Anterior cingulate cortex (tissue), 58 donors: ENCODE measurements at places on chromosomes 7 and 10.
A peak's percentile ranks its signal among the peaks of the same experiment; 100 is the strongest.

GRCh38 chr7:80726666-80727065 lies 88.2 kb downstream of the CD36 start:
- no peak for DNase-seq

GRCh38 chr7:85719981-85720953 lies 533.4 kb upstream of the SEMA3D start:
- DNase-seq: no peak

GRCh38 chr10:54620352-54620751 lies 180.7 kb downstream of the PCDH15 start:
- no peak for DNase-seq

DNA sequence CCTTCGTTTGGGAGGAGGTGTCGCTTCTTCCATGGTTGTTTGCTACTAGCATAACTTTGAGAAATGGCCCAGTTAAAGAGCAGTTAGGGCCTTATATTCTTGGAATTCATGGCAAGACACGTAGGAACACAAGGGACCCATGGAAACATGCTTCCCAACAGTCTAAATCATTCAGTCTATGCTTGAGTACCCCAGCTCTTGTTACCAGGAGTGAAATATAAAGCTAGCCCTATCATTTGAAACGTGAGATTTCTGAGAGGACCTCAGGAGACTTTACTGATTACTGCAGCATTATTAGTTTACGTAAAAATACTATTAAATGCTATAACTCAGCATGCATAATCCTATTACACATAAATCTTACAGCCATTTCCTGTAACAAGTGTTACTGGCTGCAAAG lies 328.6 kb upstream of the CDC14C start:
- no peak for DNase-seq

GRCh38 chr7:141231018-141231792 lies 157.3 kb downstream of the TMEM178B start:
- DNase-seq: peak; percentile 16

DNA sequence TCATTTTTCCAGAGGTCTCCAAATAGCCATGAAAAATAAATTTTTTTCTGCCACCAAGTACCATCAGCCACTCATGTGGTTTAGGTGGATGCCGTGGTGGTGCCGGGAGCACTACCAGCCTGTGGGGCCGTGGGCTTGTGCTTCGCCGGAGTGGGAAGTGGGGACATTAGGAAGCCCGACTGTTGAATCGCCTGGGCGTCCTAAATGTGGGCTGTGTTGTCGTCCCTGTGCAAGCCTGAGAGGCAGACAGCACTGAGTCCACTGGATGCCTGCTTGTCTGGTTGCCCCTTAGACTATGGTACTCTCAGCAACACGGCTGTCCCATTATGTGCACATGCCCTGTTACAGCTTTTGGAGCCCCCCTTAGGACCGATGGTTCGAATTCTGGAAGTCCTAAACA lies 59.9 kb downstream of the MGMT start:
- no peak for DNase-seq

DNA sequence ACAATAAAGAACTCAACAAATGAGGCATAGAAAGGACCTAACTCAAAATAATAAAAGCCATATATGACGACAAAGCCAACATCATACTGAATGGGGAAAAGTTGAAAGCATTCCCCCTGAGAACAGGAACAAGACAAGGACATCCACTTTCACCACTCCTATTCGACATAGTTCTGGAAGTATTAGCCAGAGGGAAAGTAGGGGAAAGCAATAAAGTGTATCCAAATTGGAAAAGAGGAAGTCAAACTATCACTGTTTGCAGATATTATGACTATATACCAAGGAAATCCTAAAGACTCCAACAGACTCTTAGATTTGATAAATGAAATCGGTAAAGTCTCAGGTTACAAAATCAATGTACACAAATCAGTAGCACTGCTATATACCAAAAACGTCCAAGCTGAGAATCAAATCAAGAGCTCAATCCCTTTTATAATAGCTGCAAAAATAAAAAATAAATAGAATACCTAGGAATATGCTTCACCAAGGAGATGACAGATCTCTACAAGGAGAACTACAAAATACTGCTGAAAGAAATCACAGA lies 4.8 kb downstream of the ANXA7 start:
- DNase-seq: no peak

- no peak for DNase-seq
These were observed 257.7 kb downstream of the ACTR3B start for GRCh38 chr7:153017223-153017622.

DNA sequence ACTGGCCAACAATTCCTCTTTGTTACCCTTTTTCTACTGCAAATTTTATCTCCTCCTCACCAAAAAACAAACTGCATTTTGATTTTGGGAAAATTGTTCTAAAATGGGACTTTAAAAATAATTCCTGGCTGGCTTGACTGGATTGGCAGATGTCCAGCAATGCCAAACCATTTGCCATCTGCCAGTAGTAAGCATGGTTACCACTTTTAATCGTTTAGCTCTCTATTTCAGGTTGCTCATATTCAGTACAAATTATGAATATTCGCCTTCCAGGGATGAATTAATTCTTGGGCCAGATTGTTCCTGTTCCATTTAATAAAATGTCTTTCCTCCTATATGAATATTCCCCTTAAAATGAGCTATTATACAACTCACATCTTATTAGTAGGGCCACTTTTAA lies 35.7 kb downstream of the SMNDC1 start:
- no peak for DNase-seq

GRCh38 chr10:17062009-17062408 lies 67.6 kb downstream of the CUBN start:
- DNase-seq: no peak

DNA sequence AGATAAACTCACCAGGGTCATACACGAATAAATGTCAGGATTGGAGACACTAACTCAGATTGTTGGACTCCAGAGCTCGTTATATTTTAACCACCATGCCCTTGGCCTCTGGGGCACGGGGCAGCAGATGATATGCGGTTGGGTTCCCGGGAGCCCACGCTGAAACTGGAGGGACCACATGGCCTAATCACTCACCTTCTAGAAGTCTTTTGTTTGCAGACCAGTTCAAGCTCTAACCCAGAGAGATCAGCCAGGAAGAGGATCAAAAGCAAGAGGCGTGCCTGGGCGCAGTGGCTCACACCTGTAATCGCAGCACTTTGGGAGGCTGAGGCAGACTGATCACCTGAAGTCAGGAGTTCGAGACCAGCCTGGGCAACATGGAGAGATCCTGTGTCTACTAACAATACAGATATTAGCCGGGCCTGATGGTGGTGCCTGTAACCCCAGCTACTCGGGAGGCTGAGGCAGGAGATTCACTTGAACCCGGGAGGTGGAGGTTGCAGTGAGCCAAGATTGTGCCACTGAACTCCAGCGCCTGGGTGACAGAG lies 42.6 kb upstream of the ECHDC3 start:
- DNase-seq: no peak

DNA sequence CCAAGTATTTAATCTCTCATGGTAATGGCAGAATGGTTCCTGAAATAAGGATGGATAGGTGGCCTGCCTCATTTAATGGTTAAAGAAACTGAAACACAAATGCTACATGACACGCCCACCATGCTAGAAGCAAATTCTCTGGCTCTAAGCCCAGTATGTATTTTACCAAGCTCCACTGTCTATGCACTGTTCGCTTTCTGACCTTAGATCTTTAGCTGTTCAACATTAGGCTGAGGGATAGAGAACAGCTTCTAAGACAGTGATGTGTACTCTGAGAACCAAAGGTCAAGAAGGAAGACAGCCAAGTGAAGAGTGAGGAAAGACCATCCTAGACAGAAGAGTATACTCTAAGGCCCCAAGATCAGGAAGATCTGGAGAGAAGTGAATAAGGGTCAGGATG lies 26.6 kb downstream of the FAM3C start:
- DNase-seq: no peak

GRCh38 chr7:102004848-102005247 lies 187.4 kb downstream of the CUX1 start:
- no peak for DNase-seq

GRCh38 chr7:83468251-83468739 lies 180.6 kb downstream of the SEMA3E start:
- DNase-seq: peak; percentile 13

DNA sequence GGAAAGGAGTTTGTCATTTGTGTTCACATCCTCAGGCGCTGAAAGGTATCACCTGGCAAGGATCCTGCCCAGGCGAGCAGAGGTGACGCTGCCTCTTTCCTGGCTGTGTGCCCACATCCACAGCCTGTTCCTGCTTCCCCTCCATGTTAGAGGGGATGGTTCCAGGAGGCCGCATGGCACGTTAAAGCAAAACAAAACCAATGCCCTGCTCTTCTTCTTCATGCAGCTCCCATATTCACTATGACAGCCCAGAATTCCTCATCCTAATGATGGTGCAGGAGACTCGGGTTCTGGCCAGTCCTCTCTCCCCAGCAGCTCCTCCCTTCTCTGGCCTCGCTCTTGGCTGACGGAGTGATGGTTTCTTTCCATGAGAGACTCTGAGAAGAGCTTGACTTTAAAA lies 678.5 kb upstream of the ANKRD30A start:
- no peak for DNase-seq

DNA sequence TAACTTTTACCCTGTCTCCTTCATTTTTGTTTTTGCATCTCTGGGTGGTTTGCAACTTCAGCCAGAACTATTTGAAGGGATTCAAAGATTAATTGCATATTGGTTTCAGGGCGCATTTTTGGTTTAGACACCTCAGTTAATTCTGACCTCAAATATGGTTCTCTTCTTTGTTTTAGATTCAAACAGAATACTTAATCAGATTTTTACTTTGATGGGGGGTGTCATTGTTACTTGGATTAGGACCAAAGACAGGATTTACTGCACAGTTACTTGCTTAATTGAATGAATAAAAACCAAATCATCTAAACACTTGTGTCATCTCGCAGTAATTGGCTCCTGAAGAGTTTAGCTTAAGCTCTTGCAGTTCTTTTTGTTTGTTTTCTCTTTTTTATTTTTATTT lies 100.9 kb downstream of the PHTF2 start:
- DNase-seq: no peak

- no peak for DNase-seq
These were observed 36.7 kb downstream of the ARHGAP22 start for GRCh38 chr10:48568131-48568530.

- DNase-seq: no peak
These were observed 6.7 kb upstream of the GSDME start for GRCh38 chr7:24764011-24764410.

DNA sequence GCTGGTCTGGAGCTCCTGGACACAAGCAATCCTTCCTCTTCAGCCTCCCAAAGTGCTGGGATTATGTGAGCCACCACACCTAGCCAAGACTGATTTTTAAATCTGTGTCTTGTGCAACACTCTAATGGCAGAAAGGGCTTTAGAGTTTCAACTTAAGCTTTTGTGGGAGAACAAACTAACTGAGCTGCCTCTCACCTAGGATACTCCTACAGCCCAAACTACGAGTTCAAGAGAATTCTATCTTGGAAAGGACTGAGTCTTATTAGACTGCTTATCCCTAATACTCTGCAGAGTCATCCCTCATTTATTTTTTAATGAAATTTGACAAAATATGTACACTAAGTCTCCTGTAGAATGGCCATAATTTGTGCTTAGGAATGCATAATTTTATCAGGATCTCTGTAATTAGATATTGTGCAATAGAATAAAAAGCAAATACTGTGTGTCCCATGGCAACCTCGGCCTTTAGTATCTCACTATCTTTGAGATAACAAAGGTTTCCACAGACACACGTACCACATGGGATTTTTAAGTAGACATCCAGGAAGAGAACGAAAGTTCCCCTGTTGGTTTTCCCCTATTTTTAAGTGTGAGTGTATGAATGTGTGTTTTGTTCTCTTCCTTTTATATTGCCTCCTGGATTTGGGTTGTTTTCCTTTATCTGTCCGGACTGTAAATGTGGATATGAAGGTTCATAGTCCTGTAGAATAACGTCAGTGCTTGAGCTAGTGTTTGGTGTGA lies 199.4 kb upstream of the TCF7L2 start:
- DNase-seq: no peak

DNA sequence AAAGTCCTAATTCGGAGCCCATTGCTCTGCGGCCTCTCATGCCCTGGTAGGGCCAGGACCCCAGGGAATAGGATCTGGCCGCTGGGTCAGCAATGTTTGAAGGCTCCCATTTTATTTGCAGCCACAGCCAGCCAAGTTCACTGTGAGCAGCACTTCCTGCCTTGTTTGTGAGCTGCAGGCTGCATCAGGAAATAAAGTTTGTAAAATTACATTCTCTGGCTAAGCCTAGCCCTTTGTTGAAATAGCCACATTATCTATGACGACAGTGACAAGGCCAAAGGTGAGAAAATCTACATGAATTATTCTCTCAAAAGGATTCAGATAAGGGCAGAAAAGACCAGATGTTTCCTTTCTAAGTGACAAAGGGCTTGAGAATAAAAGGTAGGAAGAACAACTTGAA lies 23.7 kb upstream of the ITGB1 start:
- DNase-seq: no peak

- no peak for DNase-seq
These were observed 434.1 kb downstream of the DNAJB9 start for GRCh38 chr7:109003742-109004141.

DNA sequence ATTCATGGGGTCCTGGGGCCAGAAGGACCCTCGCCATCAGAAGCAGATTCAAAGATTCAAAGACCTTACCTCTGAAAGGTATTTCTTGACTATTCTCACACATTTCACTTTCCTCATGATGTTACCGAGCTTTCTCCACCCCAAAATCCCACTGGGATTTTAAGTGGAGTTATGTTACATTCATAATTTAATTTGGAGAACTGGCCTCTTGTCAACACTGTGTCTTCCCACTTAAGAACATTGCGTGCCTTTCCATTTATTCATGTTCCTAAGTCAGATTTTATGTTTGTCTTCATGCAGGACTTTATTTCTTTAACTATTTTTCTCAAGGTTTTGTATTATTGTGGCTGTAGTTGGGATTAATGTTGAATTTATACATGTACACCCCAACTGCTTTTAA lies 123.5 kb upstream of the BMPER start:
- DNase-seq: no peak

DNA sequence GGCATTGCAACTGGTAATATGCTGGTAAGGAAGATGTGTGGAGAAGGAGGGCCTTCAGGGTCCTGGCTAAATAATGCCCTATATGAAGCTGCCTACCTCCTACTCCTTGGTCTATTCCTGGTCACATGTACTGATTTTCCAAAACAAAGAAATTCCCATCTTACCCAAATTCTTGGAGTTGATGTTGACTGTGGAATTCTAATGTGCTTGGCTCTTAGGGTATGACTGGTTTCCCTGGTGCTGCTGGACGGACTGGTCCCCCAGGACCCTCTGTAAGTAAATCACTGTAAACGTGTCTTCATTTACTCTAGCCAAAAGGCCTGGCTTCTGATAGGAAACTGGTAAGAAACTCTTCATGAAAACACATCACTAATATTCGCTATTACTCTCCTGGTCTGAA lies 27.0 kb downstream of the COL1A2 start:
- no peak for DNase-seq

- DNase-seq: no peak
These were observed 74.8 kb downstream of the PROSER2 start for GRCh38 chr10:11898033-11898371.

GRCh38 chr7:95865716-95866371 lies 93.5 kb downstream of the DYNC1I1 start:
- DNase-seq: no peak

GRCh38 chr7:50199824-50200223 lies 104.7 kb upstream of the IKZF1 start:
- no peak for DNase-seq

GRCh38 chr7:85821926-85822325 lies 635.1 kb upstream of the SEMA3D start:
- DNase-seq: no peak

- no peak for DNase-seq
These were observed 528.9 kb upstream of the FZD8 start for GRCh38 chr10:36170943-36171501.
